ENCODE measurements at places on chromosomes 3 and 15.

DNA sequence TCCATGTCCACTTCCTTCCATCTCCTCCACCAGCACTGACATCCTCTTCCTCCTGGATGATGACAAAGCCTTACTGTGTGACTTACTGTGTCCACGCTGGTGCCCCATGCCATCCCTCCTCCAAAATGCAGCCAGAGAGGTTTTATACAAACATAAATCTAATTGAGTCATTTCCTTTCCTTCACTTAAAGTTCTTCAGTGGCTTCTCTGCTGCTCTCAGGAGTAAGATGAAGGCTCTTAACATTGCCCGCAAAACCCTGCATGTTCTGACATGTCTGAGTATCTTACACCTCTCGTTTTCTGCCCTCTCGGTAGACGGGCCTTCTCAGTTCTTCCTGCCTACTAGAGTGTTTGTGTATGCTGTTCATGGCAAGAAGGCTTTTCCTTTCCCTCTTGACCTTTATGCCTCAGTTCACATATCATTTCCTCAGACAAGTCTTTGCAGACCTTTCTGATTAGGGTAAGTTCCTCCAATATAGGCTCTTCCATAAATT, 175.5 kb downstream of the CFAP20DC start:
- DNase-seq: no peak

DNA sequence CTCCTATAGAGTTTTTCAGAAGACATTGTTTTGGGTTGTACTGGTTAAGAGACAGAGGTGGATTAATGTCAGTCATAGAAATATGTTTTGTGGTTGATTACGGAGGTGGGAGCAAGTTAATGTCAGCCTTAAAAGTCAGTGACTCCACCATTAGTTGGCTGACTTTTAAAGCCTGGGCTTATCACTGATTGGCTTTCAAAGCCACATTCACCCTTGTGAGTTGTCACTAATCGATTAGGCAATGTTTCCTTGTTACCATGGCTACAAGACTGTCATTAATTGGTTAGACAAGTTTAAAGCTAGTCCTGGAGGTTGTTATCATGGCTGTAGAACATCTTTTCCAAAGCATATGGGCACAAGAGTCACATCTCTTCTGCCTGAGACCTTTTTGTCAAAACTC, 73.0 kb downstream of the NEO1 start:
- no peak for DNase-seq

GRCh38 chr3:42189736-42190135, 76.2 kb downstream of the CCK start:
- no peak for DNase-seq

DNA sequence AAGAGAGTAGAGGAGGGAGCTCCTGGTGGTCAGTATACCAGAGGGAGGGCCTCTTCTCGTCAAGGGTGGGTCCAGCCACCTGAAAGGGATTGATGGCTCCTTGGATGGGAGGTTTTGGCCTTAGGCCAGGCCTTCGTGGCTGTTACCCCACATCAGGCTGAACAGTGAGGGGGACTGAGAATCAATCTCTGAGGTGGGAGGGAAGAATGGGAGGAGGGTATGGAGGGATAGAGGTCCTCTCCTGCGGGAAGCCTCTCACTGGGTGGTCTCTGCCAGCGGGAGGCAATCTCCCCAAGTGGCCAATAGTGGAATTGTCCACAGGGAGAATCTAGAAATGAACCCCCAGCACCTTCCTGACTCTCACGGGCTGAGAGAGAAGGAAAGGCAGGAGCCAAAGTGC, 53.5 kb downstream of the BSN start:
- no peak for DNase-seq

- no peak for DNase-seq
These were observed 48.6 kb upstream of the FLNB start for GRCh38 chr3:57959423-57960173.

DNA sequence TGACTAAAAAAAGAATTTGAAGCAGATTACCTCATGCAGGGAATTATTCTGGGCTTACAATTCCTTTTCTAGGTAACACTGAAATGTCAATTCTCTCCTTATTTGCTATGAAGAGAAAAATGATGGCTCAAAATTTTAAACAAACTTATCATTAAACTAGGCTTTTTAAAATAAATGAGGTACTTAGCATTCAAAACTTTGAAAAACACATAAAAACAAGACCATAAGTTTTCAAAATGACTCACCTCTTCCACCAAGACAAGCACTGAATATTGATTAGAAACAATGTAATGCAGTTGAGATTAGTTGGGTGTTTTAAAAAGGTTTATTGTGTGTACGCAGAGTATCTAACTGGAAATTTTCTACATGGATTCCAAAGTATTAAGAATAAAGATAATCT, 154.6 kb downstream of the ADAM10 start:
- DNase-seq: no peak

All from amniotic stem cell (primary cell).